OCI-LY7 (cell line): ENCODE measurements at places on chromosomes 1 and 21.
A peak's percentile ranks its signal among the peaks of the same experiment; 100 is the strongest.

GRCh38 chr1:202155478-202156021 lies 4.9 kb downstream of the PTPN7 start:
- DNase-seq = no peak

DNA sequence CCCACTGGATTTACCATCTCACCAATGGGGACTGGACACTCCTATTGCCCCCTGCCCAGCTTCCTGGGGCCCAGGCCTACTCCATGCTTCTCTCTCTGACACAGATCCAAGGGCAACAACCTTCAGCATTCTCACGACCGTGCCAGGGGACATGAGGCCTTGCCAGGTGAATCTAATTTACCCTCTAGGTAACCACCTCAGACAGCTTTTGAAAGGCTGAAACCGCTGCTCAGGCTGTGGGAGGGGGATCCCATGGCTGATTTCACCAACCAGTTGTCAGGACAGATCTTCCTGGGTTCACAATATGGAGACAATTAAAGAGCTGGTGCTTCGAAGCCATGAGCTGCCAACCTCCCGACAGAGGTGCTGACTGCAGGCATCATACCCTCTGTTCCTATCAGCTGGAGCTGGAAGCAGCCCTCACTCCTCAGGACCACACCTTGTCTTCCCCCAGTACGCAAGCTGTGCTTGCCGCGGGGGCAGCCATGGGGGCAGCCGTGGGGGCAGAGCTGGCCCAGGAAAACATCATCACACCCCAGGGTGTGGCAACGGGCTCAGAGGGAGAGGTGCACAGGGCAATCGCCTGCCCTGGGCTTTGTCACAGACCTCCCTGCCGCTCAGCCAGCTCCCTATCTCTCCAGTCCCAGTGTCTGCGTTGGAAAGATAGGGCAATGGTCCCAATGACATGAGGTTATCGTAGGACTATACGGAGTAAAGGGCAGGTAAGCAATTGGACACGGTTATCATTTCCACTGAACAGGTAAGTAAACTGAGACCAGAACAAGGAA lies 120.2 kb downstream of the DMRTB1 start:
- no peak for DNase-seq

DNA sequence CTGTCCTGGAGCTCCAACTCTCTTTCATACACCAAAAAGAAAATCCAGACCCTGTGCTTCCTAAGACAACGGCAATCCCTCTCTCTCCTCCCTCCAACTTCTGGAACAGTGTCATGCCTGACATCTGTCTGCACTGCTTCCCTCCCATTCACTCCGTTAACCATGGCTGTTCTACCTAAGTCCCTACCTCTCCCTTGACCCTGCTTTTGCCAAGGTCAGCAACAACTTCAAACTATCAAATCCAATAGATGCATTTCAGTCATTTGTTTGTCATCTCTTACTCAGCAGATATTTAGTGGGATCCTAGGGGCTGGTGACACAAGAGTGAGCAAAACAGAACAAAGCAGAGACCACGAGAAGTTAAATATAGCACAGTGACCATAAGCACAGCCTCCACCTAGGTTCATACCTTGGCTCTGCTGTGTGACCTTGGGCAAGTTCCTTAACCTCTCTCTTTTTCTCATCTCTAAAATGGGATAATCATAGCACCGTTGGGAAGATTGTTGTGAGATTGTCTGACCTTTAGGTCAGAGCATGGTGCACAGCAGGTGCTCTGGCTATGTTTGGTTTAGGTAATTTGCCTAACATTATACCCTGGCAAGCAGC lies 88.9 kb downstream of the TMEM53 start:
- DNase-seq = no peak

DNA sequence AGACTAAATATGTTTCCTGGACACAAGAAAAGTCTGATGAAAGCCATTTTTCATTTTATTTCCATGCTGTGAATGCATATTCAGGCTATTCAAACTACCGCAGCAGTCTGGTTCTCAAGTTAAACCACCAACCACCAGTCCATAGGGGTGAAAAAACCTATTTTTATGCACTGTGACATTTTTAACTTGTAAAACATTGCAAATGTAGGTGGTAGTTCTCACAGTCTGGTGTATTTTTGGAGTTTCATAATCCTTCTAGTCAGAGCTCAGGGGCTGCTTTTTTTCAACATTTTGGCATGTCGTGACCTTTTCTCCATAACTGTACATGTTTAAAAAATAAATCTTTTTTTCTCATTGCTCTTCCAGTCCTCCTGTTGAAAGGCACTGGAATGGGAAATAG lies 907.6 kb upstream of the ADGRL2 start:
- no peak for DNase-seq

- DNase-seq = no peak
Observed at GRCh38 chr1:10823000-10823401, 26.6 kb upstream of the CASZ1 start.

DNA sequence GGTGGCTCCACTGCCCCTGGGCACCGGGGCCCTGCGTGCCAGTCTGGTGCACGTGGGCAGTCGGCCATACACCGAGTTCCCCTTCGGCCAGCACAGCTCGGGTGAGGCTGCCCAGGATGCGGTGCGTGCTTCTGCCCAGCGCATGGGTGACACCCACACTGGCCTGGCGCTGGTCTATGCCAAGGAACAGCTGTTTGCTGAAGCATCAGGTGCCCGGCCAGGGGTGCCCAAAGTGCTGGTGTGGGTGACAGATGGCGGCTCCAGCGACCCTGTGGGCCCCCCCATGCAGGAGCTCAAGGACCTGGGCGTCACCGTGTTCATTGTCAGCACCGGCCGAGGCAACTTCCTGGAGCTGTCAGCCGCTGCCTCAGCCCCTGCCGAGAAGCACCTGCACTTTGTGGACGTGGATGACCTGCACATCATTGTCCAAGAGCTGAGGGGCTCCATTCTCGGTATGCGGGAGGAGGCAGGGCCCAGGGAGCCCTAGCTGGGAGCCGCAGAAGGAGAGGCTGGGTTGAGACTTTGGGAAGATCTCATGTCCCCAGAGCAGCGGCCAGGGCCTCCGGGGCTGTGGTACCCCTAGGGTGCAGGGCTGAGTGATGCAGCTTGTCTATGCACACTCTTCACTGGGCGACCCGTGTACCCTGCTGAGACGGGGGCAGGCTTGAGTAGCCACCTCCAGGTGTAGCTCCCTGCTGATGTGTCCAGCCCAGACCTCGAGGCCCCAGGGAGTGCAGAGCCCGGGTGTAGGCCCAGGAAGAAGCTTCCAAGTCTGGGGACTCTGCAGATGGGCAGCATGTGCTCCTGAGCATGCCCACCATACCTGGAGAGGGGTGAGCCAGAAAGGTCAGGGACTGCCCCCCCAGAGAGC lies 1.8 kb downstream of the VWA1 start:
- DNase-seq = no peak

GRCh38 chr1:187129132-187129531 lies 300.4 kb downstream of the PLA2G4A start:
- no peak for DNase-seq

DNA sequence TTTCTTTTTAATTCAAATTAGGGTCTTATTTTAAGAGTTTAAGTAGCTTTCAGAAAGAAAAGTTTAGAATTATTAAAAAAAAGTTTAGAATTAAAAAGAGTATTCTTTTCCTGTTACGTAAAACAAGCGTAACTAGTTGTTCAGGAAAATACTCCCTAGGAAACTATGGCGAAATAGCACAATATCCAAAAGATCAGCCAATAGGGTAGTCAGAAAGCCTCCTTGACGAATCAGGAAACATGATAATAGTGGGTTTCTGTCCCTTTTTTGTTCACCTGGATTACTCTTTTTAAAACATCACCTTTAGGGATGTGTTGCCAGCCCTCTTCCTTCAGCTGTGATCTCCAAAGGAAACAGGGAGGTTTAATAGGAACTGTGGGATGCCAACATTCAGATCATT lies 25.2 kb downstream of the S1PR1 start:
- no peak for DNase-seq

DNA sequence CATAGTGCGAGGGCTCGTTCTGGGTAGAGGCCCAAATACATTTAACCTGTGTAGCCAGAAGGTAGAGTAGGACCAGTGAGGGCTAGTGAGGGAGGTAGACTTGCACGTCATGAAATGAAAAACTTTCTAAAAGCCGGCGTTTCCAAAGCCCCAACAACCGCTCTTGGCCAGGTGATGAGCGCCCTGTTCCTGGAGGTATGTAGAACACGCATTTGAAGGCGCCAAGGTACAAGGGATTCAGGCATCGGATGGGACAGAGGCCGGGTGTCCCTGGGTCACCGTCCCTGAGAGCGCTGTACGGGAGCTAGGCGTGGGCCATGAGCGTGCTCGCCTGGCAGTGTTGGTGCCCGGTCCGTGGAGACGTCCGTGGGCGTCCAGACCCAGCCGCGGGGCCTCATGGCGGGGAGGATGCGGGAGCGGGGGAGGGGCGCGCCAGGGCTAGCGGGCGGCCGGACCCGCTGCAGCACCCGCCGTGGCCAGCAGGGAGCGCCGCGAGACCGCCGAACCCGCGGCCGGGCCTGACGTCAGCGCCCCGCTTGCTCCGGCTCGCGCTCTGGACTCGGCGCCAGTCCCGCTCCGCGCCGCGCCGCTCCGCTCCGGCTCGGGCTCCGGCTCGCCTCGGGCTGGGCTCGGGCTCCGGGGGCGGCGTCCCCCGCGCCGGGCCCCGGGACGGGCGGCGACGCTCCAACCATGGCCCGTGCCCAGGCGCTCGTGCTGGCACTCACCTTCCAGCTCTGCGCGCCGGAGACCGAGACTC lies at the start of gene PTPRU:
TSS of gene PTPRU (plus strand) at position 568 of the 757 bp plus-strand sequence. CDS start at position 691, 123 bp downstream.
- DNase-seq = peak; percentile 73

DNA sequence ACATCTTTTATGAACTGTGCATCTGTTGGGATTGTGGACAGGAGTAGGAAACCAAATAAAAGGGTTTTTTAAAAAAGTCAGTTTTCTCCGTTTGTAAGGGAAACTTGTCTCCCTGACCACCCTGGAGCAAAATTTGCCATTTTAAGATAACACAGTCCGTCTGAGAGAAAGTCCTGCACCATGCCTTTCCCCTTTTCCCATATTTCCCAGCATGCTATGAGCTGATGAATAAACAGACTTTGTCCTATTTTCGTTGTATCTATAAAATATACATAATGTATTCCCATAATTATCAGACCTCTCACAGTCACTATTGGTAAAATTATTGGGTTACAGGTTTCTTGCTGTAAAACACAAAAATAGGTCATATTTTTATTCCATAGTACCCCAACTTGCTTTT lies 1.7 kb upstream of the AKT3 start:
- no peak for DNase-seq

DNA sequence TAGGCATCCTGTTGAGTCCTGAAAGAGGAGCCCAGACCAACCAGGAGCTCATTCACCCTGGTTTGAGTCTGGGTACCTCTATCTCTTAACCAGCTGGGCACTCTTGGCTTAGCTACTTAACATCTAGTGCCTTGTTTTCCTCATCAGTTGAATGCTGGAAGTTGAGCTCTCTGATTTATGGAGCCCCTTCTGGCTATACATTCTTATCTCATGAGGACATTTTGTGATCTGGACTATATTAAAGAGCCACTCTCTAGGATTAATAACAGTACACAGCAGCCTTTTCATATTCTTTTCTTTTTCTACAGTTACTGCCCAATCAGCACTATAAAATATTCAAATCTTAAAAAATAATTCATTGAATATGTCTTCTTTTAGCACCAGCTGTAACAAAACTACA lies 296.9 kb upstream of the RUNX1 start:
- DNase-seq = no peak

GRCh38 chr21:32392299-32392879 lies 423 bp downstream of the URB1 start:
- peak; percentile 30 for DNase-seq

DNA sequence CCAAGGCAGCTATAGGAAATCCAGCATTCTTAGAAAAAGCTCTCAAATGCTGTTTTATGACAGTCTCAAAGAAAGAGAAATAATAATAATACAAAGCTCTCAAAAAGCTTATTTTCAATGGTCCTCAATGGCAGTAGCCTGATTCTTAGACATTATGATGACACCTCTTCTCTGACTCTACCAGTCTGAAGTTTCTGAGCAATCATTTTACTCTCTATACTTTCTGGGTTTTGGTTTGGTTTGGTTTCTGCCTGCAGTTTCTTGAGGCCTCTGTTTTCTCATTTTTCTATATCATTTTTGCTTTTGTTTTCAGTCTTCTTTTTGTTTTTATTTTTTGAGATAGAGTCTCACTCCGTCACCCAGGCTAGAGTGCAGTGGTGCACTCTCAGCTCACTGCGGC lies 50.2 kb upstream of the TBX15 start:
- DNase-seq = no peak

GRCh38 chr1:113749402-113749801 lies 9.9 kb downstream of the PHTF1 start:
- no peak for DNase-seq

- DNase-seq = no peak
Observed at GRCh38 chr1:35043498-35043897, 11.8 kb upstream of the ZMYM6 start.

- no peak for DNase-seq
Observed at GRCh38 chr1:193674292-193674944, 488.0 kb upstream of the B3GALT2 start.

GRCh38 chr1:160662910-160663309 lies 16.1 kb upstream of the SLAMF1 start:
- no peak for DNase-seq

DNA sequence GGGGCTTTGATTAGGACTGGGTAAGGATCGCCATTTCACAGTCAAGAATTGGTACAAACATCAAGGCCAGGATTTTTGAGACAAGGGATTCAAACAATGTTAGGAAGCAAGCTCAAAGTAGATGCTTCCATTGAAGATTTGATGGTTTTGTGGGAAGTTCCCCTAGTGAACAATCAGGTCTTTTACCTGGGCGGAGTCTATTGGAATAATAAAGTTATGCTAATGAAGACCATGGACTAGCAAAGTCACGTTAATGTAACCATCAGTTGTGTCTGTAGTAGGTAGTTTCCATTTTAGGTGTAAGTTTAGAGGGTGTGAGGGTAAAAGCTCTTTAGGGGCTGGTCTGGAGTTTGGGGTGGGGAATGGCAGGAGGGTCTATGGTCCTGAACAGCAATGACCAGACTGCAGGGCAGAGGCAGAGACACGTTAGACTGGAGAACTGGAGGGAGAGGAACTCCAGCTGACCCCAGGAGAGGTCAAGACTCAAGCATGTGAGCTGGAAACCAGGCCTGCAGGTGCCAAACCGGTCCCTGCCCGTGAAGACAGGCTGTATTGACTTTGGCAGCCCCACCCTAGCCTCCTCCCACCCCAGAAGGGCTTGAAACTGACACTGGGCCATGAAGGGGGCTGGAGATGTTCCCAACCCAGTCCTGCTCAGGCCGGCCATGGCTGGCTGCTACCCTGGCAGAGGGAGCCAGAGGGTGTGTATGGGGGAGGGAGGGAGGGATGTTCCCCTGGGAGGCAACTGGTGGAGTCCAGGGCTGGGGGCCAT lies 36.0 kb upstream of the GPR37L1 start:
- DNase-seq = no peak

GRCh38 chr1:32159189-32159588 lies 20.3 kb upstream of the TXLNA start:
- no peak for DNase-seq

GRCh38 chr1:64936956-64937355 lies 29.4 kb downstream of the JAK1 start:
- no peak for DNase-seq
